Skin of body (tissue), 3 donors: ENCODE measurements at places on chromosomes 2 and 18. TPM values are rescaled to one million over a fixed set of nuclear protein-coding genes. Genes with fewer than 3 reads are reported as not detected.

DNA sequence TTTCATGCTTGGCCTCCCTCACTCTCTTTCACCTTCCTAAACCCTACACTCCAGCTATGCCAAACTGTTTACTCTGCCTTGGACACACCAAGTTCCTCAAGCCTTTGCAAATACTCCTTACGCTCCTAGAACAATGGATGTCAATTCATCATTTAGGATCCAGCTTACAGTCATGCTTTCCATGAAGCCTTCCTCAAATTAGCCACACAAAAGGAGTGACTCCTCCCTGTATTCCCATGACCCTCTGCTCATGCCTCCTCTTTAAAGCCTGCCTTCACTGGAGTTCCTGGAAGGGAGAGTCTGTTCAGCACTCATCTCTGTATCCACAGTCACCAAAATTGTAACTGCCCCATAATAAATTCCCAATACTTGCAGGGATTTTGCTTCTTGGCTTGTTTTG is 721 bp upstream of the EHD3 start:
- DNase-seq: no peak

- no peak for DNase-seq
Measured at GRCh38 chr18:76441002-76441667, 53.9 kb downstream of the ZNF516 start.

GRCh38 chr2:37739153-37739552 is 67.7 kb upstream of the CDC42EP3 start:
- no peak for DNase-seq

GRCh38 chr2:155442755-155443372 is 744.4 kb downstream of the KCNJ3 start:
- no peak for DNase-seq

GRCh38 chr2:165627470-165627869 is 158.0 kb downstream of the CSRNP3 start:
- no peak for DNase-seq

- DNase-seq: no peak
Measured at GRCh38 chr18:58243401-58243800, 199.4 kb downstream of the NEDD4L start.

- no peak for DNase-seq
Measured at GRCh38 chr2:159606287-159606686, 10.1 kb downstream of the BAZ2B start.

DNA sequence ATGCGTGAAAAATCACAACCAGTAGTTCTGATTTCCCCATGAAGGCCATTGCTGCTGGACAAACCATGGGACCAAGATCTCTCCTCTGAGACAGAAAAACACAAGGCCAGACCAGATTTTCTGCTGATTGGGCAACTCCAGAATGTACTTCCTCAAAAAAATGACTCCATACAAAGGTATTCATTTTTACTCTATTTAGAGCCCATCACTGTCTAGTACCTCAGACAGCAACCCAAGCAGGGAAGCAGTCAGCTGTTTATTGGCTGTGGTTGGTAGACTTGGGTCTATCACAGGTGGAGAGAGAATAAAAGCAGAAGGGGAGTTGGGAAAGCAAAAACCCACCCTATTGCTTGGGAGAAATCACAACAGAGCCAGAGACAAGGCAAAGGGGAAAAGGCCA is 219.9 kb downstream of the PIK3C3 start:
- DNase-seq: no peak

GRCh38 chr18:74528478-74528877 is 5.8 kb upstream of the CNDP1 start:
- DNase-seq: no peak

- DNase-seq: no peak
Measured at GRCh38 chr2:54947136-54947535, 103.1 kb downstream of the RTN4 start.

DNA sequence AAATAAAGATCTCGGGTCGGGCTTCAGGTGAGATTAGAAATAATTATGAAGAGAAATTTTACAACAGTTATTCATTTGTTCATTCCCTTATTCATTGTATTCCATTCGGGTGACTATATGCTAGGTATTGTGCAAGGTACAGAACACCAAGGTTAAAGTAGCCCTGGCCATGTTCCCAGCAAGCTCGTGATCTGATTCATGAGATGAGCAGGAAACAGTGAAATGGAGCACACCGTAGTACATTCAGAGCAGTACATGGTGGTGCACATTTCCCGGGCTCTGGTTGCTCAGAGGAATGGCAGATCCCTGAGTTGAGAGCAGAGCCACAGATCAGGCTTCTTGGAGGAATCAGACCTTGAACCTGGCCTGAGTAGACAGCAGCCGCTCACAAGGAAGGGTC is 87.7 kb downstream of the PRKRA start:
- no peak for DNase-seq

DNA sequence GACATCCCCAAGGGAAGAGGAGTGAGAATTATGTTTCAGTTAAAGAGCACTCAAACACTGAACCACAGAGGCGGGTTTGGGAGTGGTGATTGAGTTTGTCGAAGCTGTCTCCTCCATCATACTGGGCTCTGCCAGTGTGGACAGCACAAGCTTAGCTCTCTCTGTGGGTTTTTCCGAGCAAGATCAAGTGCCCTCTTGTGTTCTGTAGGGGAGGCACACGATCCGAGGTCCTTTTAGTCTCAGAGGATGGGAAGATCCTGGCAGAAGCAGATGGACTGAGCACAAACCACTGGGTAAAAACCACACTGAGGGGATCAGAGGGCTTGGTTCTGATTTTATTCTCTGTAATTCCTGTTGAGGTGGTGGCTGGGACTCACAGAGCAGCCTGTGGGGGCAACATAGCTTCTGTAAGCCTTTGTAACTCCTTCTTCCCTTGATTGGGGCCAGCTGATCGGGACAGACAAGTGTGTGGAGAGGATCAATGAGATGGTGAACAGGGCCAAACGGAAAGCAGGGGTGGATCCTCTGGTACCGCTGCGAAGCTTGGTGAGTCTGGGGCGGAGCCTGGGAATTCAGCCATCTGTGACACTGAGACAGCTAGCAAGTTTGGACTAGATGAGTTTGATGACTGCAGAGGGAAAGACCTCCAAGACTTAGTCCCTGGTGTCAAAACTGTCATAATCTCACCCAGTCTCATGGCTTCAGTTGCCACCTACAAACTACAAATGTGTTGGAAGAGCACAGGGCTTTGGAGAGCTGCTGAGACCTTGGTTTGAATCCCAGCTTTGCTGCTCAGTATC is 2.0 kb downstream of the NAGK start:
- DNase-seq: peak; percentile 17

- DNase-seq: no peak
Measured at GRCh38 chr2:196606516-196606915, 33.0 kb upstream of the CCDC150 start.

- DNase-seq: no peak
Measured at GRCh38 chr2:220433131-220433530, 805.7 kb downstream of the SLC4A3 start.

GRCh38 chr2:29446847-29447246 is 331.6 kb downstream of the CLIP4 start:
- no peak for DNase-seq

The SLC14A1 gene
- total RNA-seq: 11.9 TPM

The LYPD6B gene
- 12.3 TPM for total RNA-seq

The SCN1A gene
- total RNA-seq: 0.10 TPM

The MFSD2B gene
- 1.7 TPM for total RNA-seq

The GALNT3 gene
- total RNA-seq: 20.3 TPM

The ODC1 gene
- total RNA-seq: 55.8 TPM

The MAPK4 gene
- total RNA-seq: 1.8 TPM

The KLHL14 gene
- total RNA-seq: 0.30 TPM
